ENCODE measurements at places on chromosomes 13 and 19.

DNA sequence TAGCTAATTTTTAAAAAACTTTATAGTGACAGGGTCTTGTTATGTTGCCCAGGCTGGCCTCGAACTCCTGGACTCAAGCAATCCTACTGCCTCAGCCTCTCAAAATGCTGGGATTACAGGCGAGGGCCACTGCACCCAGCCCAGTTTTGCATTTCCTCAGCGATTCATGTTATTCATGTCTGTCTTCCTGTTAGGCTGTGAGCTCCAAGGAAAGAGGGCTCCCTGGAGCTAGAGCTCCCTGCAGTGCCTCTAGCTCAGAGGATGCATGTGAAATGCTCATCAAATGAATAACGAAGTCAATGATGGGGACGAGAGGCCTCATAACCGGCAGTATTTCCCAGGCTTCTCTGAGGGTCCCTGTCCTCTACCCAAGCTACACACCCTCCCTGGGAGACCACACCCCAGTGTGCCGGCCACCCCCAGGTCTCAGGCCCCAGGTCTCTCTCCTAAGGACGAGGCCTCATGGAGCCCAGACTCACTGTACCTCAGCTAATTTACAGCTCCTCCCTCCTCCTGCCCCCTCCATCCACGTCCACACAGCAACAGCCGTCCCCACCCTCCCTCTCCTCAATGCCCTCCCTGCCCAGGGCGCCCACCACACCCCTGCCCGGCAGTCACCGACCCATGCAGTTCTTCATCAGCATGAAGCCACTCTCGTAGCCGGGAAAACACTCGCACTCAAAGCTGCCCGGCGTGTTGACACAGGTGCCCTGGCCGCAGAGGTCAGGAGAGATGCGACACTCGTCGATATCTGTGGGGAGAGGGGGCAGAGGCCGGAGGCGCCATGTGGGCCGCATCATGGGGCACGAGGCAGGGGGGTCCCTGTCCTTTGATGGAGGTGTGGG lies 28.5 kb downstream of the FBN3 start:
- no peak for DNase-seq

DNA sequence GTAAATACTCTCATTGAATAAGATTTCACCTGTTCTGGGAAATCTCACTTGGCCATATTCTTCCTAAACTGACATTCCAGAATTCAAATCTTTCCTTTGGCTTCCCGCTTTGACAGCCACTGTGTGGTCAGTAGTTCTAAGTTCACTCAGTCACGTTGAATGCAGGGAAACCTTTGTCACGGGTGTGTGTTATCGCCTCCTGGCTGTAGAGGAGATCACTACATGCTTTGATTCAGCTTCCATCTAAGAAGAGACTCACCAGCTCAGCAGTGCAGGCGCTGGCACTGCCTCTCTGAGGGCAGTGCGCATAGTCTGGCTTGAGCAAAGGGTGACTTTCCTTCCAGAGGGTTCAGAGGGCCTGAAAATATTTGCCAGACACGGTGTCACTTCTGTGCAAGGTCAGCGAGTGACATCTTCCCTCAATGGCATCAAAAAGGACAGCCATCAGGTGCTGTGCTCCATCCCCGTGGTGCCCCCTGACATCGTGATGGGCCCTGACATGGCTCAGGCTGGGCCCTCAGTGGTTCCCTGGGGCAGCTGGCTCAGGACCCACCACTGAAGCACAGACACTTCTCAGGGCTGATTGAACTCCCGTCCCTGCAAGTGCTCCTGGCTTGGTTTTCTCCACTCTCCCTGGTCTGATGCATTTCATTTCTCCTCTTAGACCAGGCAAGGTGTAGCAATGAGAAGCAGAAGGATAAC lies 635.4 kb upstream of the ARGLU1 start:
- DNase-seq: peak; percentile 67

DNA sequence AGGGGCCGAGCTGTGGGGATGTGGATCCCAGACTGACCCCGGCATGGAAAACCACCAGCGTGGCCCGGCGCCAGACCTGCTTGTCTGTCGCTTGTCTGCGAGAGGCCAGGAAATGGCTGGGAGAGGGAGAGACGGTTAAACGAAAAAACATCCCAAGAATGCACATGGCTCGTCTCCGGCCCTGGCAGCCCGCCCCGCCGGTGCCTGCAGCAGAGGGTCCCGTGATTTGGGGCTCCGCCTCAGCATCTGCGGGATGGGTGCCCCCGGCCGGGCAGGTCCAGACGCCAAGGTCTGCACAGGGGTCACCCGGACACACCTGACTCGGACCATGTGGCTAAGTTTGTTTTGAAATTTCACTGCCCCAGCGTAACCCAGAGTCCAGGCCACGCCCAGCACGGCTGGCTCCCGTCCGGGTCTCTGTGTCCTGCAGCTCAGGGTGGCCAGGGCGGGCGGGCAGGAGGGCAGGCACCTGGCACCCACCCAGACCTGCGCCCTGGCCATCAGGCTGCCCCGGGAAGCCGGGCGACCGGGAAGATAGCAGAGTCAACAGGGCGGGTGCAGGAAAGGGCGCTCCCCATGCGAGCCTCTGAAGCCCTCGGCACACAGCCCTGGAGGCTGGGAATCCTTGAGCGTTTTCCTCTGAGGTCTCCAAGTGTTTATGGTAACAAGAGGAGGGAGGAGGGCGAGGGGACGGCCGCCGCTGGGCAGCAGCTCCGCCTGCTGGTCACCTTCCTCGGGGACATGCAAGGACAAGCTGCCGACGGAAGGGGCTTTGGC lies 103.2 kb downstream of the GADD45B start:
- peak; percentile 85 for DNase-seq

DNA sequence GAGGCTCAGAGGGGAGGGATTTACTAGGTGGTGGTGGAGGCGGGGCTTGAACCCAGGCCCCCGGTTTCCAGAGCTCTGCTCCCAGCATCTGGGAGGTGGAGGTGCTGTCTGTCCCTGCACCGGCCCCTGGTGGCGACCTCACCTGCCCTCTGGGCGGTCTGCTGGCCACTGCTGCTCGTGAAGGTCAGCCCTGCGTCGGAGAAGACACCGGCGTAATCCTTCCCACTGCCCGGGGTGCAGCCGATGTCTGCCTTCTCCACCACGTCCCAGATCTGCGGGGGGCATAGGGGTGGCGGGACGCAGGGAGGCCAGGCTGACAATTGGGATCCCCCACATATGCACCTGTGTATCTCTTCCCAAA lies 12.8 kb downstream of the C3 start:
- DNase-seq: no peak

DNA sequence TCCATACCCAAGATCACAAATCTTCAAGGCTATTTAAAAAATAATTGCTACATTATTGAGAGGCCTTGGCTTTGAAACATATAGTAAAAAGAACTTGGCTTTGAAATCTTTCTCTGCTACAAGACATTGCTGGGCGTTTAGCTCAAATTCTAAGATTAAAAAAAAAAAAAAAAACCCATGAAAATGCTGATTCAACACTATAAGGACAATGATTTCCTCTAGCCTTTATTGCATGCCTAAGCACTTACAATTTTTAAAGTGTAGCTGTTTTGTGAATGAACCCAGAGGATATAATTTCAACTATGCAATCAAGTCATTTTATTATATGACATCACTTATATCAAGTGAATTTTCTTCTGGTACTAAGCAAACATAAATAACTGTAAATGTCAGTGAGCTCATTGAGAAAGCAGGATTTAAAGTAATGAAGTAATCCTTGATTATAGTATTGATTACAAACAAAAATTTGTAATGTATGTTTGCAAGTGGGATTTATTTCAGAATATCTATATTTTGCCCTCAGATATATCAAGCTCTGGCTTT lies 340.0 kb upstream of the GPC6 start:
- no peak for DNase-seq

DNA sequence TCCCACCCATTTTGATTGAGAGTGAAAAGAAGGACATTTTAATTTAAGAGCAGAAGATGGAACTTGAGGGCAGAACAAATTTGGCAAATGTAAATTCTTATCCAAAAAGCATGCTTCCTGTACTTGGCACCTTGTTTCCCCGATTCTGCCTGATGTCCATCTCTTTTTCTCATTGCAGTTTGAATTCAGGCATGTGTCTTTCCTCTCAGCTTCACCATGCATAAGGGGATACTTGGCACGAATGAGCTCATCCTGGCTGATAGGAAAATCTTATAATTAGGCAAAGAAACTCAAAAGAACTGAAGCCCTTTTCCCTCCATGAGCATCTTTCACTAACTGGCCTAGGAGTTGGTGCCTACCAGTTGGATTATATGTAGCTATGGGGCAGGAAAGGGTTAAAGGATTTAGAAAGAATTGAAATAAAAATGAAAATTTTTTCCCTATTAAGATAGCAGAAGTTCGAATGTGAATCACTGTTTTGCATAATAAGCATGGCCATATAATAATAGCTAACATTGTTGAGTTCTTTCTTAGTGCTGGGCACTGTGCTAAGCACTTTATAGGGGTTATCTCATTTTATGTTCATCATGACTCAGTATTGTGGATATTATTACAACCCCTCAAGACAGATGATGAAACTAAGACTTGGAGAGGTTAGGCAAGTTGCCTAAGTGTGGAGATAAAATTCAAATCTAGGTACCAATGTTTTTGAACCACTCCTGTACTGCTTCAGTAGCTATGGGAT lies 386.6 kb downstream of the KCNRG start:
- no peak for DNase-seq

GRCh38 chr19:23527797-23528196 lies 132.5 kb upstream of the ZNF91 start:
- no peak for DNase-seq

DNA sequence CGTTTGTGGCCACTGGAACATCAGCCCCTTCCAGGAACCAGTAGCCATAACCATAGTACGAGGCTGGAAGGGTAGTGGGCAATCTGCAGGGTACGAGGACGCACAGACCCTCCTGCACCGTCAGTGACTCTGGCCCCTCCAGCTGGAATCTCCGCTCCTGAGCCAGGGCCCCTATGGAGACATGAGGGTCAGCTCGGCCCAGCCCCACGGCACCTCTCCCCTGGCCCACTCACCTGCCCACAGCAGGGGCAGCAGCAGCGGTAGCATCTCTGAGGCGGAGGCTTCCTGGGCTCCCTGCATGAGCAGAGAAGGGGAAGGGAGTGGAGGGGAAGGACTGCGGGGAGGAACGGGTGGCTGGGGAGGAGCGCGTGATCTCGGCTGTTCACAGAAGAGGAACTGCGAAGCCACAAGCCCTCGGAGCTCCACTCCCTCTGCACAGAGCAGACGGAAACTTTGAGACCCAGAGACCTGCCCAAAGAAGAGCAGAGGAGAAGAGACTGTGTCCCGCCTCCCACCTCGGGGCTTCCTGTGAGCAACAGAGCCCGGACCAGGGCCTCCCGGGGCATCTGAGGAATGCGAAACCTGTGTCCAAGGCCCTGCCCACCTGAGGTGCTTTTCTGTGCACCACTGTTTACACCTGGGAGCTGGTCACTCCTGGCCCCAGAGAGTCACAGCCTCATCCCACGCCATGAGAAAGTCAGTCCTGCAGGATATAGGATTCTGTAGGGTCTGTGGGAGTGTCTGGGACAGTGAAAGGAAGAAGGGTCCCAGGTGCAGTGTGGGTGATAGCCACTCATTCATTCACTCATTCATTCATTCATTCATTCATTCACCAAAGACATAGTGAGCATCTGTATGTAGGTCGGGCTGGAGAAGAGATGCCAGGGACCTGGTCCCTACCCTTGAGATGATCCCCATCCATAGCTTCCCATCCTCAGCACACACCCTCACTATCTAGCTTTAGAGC lies at the start of gene SIGLEC6:
Gene SIGLEC6 (minus strand): TSS at position 322 of the 967 bp plus-strand sequence. CDS start 22 bp downstream, at position 300.
- DNase-seq: no peak

DNA sequence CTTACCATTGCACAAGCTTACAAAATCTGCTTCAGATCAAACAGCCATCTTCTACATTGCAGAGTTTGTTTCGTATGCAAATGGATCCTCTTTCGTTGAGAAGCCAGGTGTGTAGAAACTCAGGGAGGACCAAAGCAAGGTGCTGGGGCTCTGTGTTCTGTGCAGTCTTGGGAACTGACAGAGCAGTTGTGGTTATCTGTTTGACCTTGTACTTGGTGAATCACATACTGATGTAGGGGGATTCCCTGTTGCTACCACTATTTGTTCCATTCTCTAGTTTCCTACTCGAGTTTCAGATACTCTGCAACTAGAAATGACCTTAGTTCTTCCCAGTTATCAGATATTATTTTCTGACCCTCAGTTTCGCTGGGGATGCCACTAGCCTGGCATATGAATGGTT lies 95.2 kb upstream of the CLDN10 start:
- DNase-seq: no peak

DNA sequence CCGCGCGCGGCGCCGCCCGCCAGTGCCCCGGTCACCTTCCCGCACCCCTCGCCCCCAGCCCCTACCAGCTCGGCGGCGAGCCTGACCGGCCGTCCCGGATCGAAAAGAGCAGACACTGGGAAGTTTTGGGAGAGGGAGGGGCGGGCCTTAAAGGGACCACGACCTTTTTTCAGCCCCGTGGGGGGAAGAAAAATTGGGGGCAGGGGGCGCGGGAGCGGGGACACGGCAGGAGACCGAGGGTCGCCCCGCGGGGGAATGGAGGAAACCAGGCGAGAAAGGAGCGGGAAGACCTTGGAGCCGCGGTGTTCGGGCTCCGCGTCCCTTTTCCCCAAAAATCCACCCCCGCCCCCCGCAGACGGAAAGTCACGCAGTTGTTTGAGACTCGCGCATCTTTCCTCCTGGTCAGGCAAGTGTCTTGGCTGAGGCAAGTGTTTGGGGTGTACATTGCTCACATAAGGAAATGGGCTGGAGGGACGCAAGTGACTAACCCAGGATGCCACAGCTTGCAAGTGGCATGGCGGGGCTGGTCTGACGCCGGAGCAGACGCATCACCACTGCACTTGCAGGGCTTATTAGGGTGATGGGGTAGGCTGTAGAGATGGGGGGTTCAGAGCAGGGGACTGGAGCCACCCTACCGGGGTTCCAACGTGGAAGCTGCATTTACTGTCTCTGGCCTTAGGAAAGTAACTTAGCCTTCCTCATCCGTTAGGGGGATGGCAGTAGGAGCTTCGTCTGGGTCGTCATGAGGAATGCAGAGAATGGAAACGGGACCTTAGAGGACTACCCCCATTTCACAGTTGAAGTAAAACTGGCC lies 2.7 kb upstream of the HNRNPL start:
- DNase-seq: peak; percentile 49

DNA sequence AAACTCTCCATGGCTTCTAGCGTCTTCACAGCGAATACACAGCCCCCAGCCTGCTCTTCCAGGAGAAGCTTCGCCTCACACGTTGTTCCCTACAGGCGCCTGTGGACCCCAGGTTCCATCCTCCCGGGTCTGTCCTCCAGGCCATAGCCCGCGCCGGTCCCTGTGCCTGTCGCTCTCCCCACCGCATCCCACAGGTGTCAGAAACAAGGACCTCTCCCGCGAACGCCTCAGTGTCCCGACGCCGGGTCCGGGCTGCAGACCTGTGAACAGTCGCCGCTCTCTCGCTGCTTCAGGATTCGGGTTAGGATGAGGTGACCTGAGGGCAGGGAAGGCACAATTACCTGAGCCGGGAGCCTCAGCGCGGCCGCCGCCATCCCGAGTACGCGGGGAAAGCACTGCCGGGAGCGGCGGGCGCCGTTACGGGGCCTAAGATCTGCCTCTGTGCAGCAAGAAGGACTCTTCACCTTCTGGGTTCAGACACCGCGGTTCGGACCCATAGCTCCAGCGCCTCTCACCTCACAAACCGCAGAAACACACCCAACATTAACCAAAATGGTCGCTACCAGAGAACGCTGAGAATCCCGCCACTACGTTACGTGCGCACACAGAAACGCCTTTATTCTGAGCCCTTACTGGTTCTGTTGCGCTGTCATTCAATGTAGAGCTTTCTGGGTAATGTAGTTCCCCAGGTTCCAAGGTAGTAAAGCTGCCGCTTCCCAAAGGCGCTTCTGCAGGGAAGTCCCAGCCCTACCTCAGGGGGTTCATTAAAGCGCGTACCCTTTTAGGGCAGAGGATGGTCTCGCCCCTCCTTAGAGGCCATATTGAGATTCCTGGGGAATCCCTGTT lies at the start of gene ZNF418:
Gene ZNF418 (minus strand): TSS at position 583 of the 846 bp plus-strand sequence. CDS start 1,580 bp downstream, outside the sequence.
- DNase-seq: peak; percentile 77
